ENCODE measurements at places on chromosomes 13 and 19.

- H3K36me3 ChIP-seq, result no peaks in the 10 kb centered on the region
- no peak overlapping the region for H3K27ac ChIP-seq
- H3K4me3 ChIP-seq, result peak overlapping the region; percentile 81
- no peak for DNase-seq
- H3K4me1 ChIP-seq, result peaks cover 22% of the 10 kb centered on the region
Measured at GRCh38 chr13:44574466-44574855, 1.7 kb downstream of the TSC22D1 start.

GRCh38 chr13:39100996-39101738 is 62.9 kb downstream of the NHLRC3 start:
- no peak overlapping the region for H3K27ac ChIP-seq
- H3K27me3 ChIP-seq, result no peaks in the 10 kb centered on the region
- H3K4me1 ChIP-seq, result no peaks in the 10 kb centered on the region

GRCh38 chr19:49413348-49413747 is 9.9 kb downstream of the PTH2 start:
- H3K36me3 ChIP-seq, result no peaks in the 10 kb centered on the region
- H3K4me3 ChIP-seq, result no peak overlapping the region
- H3K27me3 ChIP-seq, result no peaks in the 10 kb centered on the region
- H3K4me1 ChIP-seq, result peaks cover 33% of the 10 kb centered on the region

- no peak overlapping the region for H3K4me3 ChIP-seq
- no peaks in the 10 kb centered on the region for H3K27me3 ChIP-seq
- H3K27ac ChIP-seq, result peak overlapping the region; percentile 99
- no peak for DNase-seq
- peaks cover 56% of the 10 kb centered on the region for H3K36me3 ChIP-seq
- H3K4me1 ChIP-seq, result peaks cover 72% of the 10 kb centered on the region
Measured at GRCh38 chr19:2043251-2043641, 7.8 kb downstream of the MKNK2 start.

DNA sequence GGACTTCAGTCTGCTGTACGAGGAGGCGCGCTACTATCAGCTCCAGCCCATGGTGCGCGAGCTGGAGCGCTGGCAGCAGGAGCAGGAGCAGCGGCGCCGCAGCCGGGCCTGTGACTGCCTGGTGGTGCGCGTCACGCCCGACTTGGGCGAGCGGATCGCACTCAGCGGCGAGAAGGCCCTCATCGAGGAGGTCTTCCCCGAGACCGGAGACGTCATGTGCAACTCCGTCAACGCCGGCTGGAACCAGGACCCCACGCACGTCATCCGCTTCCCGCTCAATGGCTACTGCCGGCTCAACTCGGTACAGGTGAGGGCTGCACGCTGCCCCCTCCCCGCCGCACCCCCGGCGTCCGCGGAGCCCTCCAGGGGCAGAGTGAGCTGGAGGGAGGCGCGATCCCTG is 14.6 kb downstream of the KCTD15 start:
- H3K36me3 ChIP-seq, result no peaks in the 10 kb centered on the region
- DNase-seq, result no peak
- H3K27me3 ChIP-seq, result no peaks in the 10 kb centered on the region
- H3K4me1 ChIP-seq, result peaks cover 3% of the 10 kb centered on the region
- no peak overlapping the region for H3K27ac ChIP-seq
- H3K4me3 ChIP-seq, result no peak overlapping the region

- DNase-seq, result no peak
- no peak overlapping the region for H3K4me3 ChIP-seq
- no peaks in the 10 kb centered on the region for H3K36me3 ChIP-seq
- H3K27ac ChIP-seq, result no peak overlapping the region
Measured at GRCh38 chr13:110445183-110445582, 116.3 kb downstream of the RAB20 start.

- H3K4me1 ChIP-seq, result peaks cover 13% of the 10 kb centered on the region
- H3K27me3 ChIP-seq, result no peaks in the 10 kb centered on the region
- H3K4me3 ChIP-seq, result no peak overlapping the region
- no peak for DNase-seq
- no peaks in the 10 kb centered on the region for H3K36me3 ChIP-seq
Measured at GRCh38 chr19:2421581-2422306, 5.6 kb downstream of the TIMM13 start.

DNA sequence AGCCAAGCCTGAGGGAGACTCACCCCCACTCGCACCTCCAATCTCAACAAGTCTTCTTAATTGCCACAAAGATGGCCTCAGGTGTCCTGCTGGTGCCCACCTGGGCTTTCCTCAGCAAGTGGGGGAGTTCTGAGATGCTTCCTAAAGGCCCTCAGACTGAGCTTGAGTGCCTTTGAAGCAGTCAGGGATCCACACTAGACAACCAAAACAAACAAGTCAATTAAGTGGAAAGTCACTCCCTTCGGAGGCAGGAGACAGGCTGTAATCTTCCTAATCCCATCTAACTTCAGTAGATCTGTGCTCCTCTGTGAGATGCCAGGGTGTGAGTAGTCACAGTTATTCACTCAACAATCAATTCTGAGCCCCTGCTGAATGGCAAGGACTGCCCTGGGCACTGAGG is 68.3 kb upstream of the SERP2 start:
- H3K36me3 ChIP-seq, result no peaks in the 10 kb centered on the region
- no peaks in the 10 kb centered on the region for H3K4me1 ChIP-seq
- H3K27me3 ChIP-seq, result peaks cover 3% of the 10 kb centered on the region
- H3K27ac ChIP-seq, result no peak overlapping the region
- no peak for DNase-seq

GRCh38 chr19:44869733-44870470 is 21.2 kb upstream of the TOMM40 start:
- DNase-seq, result no peak
- H3K4me1 ChIP-seq, result no peaks in the 10 kb centered on the region
- H3K27me3 ChIP-seq, result no peaks in the 10 kb centered on the region

- no peak overlapping the region for H3K27ac ChIP-seq
- DNase-seq, result no peak
- H3K36me3 ChIP-seq, result no peaks in the 10 kb centered on the region
- no peaks in the 10 kb centered on the region for H3K27me3 ChIP-seq
Measured at GRCh38 chr19:18770663-18771327, 20.3 kb downstream of the COMP start.

DNA sequence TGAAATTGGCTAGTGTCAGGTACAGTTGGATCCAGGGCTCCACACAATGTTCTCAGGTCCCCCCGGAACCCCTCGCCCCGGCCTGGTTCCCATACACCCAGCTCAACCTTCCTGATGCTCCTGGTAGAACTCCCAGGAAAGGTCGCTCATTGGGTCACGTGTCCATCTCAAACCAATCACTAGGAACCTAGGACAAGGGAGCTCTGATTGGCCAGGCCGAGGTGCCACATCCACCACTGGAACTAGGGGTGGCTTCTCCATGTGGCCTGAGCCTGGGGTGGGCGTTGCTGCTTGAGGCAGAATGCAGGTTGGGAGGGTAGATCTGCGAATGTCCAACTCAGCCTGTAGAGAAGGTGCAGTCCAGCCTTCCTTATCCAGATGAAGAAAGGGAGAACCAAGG is 6.9 kb upstream of the MEF2B start:
- no peak overlapping the region for H3K27ac ChIP-seq
- H3K27me3 ChIP-seq, result no peaks in the 10 kb centered on the region
- H3K4me1 ChIP-seq, result peaks cover 6% of the 10 kb centered on the region
- H3K4me3 ChIP-seq, result no peak overlapping the region
- DNase-seq, result no peak

- no peak overlapping the region for H3K27ac ChIP-seq
- no peak overlapping the region for H3K4me3 ChIP-seq
- DNase-seq, result no peak
- H3K27me3 ChIP-seq, result no peaks in the 10 kb centered on the region
- peaks cover 26% of the 10 kb centered on the region for H3K36me3 ChIP-seq
- H3K4me1 ChIP-seq, result no peaks in the 10 kb centered on the region
Measured at GRCh38 chr13:111219950-111220349, 100.5 kb upstream of the TEX29 start.

DNA sequence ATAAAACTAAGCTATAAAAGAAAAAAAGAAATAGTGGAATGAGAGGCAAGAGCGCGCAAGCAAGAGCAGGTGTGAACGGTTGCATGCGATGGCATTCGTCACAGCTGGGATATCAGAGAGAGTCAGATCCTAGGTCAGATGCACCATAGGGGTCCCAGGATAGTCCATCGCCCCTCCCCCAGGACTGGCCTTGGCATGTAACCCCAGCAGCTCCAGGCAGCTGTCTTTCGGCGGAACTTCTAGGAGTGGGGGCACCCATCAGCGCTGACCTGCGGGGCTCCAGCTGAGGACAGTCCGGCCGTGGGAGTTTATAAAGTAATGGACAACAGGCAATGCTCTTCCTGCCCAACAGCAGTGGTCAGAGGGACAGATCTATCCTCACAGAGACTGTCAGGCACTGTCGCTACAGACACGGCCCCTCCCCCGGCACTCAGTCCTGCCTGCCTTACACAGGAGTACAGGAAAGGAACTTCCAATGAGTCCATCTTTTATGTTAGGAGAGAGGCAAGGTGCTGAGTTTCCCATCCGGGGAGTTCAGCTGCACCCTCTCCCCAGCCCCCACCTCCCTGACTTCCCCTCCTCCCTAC is 1.4 kb downstream of the SIAH3 start:
- H3K27ac ChIP-seq, result no peak overlapping the region
- H3K27me3 ChIP-seq, result peaks cover 36% of the 10 kb centered on the region

DNA sequence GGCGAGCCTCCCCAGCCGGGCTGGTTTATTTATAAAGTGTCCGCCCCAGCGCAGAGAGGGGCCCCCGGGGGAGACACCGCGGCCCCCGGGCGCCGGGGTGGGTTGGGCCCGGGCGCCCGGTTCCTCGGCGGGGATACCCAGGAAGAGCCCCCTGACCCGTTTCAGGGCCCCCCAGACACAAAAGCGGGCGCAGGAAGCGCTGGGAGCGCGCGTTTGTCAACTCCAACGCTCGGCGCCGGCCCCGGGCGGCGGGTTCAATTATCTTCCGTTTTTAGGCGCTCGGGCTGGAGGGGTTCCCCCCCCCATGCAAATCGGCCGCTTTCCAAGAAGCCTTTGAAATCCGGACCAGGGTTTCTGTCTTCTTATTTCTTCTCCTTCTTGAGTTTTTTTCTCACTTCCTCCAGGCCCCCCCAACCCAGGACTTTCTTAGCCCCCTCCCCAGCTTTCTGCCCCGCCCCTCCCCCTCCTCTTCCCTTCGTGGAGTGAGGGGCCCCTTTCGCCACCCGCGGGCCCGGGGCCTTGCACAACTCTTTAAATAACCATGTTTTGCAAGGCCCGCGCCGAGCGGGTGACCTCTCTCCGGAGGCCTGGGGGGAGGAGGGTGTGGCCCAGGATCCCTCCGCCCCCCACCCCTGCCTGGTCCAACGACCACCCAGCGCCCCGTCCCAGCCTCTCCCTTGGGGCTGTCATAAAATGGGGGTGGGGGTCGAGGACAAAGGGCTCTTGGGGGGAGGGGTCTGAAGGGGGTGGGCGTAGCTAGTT is 935 bp downstream of the ARID3A start:
- peak overlapping the region; percentile 26 for H3K4me3 ChIP-seq
- peak overlapping the region; percentile 33 for H3K27ac ChIP-seq
- peak; percentile 71 for DNase-seq
- H3K27me3 ChIP-seq, result no peaks in the 10 kb centered on the region

- H3K36me3 ChIP-seq, result no peaks in the 10 kb centered on the region
- no peak for DNase-seq
- H3K4me3 ChIP-seq, result no peak overlapping the region
- no peaks in the 10 kb centered on the region for H3K27me3 ChIP-seq
- no peaks in the 10 kb centered on the region for H3K4me1 ChIP-seq
Measured at GRCh38 chr13:46801858-46802257, 4.9 kb upstream of the ESD start.

- no peak overlapping the region for H3K4me3 ChIP-seq
- no peak overlapping the region for H3K27ac ChIP-seq
- DNase-seq, result no peak
- peaks cover 3% of the 10 kb centered on the region for H3K4me1 ChIP-seq
- H3K27me3 ChIP-seq, result no peaks in the 10 kb centered on the region
Measured at GRCh38 chr19:9671655-9672054, 3.2 kb downstream of the ZNF562 start.

DNA sequence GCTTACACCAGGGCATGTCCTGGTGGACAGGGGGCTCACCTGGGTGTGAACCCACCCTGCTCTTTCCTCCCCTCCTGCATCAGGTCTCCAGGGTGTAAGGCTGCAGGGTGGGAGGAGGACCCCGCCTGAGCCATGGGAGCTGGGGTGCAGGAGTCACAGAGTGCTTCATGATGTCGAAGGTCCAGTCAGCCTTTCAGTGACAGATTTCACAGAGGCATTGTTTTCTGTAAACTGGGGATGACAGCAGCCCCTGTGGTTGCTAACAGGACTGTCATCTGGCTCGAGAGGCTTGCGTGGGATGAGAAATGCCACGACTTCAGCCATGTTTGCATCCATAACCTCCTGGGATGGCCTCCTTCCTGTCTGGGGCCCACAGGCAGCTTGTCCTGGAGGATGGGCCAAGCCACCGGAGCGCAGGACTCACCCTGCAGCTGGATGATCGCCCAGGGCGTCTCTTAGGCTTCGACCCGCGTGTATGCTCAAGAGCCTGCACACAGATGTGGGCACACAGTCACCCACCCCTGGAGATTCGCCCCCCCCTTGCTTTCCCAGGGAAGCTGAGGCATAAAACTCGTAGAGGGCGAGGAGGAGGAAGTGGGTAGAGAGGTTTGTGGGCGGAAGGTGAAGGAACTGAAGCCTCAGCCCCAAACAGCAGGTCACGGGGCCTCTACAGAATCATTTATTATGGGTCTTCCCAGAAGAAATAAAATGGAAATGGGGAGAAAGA is 4.9 kb downstream of the NANOS3 start:
- H3K36me3 ChIP-seq, result no peaks in the 10 kb centered on the region
- H3K4me1 ChIP-seq, result peaks cover 38% of the 10 kb centered on the region
- H3K27me3 ChIP-seq, result no peaks in the 10 kb centered on the region
- peak overlapping the region; percentile 53 for H3K4me3 ChIP-seq
- H3K27ac ChIP-seq, result peak overlapping the region; percentile 61

GRCh38 chr13:85469320-85469719 is 329.9 kb downstream of the SLITRK6 start:
- H3K27me3 ChIP-seq, result no peaks in the 10 kb centered on the region
- no peaks in the 10 kb centered on the region for H3K36me3 ChIP-seq
- no peak for DNase-seq
- no peak overlapping the region for H3K4me3 ChIP-seq
- H3K4me1 ChIP-seq, result no peaks in the 10 kb centered on the region

DNA sequence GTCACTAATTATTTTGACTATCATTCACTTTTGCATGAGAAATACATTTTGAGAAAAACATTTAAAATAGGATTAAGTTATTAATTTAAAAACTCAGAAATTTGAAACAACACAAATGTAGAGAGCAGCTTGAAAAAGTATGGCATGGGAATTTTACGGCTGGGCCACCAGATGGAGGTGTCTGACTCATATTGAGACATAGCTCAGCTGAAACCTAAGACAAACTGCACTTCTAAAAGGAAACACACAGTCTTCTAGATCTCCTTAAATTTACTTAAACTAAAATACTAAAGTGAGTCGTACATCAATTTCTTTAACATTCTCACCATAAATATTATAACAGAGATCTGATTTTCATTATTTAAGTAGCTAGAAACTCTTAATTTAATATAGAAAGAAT is 41.9 kb upstream of the POSTN start:
- no peaks in the 10 kb centered on the region for H3K4me1 ChIP-seq
- H3K27me3 ChIP-seq, result no peaks in the 10 kb centered on the region
- H3K27ac ChIP-seq, result no peak overlapping the region
- no peaks in the 10 kb centered on the region for H3K36me3 ChIP-seq
- no peak overlapping the region for H3K4me3 ChIP-seq

GRCh38 chr13:79767126-79767525 is 286.2 kb downstream of the NDFIP2 start:
- no peak for DNase-seq
- H3K27ac ChIP-seq, result no peak overlapping the region
- no peaks in the 10 kb centered on the region for H3K27me3 ChIP-seq

All from CD4-positive, CD25-positive, alpha-beta regulatory T cell (primary cell).